ENCODE measurements at places on chromosomes 12 and 14.

DNA sequence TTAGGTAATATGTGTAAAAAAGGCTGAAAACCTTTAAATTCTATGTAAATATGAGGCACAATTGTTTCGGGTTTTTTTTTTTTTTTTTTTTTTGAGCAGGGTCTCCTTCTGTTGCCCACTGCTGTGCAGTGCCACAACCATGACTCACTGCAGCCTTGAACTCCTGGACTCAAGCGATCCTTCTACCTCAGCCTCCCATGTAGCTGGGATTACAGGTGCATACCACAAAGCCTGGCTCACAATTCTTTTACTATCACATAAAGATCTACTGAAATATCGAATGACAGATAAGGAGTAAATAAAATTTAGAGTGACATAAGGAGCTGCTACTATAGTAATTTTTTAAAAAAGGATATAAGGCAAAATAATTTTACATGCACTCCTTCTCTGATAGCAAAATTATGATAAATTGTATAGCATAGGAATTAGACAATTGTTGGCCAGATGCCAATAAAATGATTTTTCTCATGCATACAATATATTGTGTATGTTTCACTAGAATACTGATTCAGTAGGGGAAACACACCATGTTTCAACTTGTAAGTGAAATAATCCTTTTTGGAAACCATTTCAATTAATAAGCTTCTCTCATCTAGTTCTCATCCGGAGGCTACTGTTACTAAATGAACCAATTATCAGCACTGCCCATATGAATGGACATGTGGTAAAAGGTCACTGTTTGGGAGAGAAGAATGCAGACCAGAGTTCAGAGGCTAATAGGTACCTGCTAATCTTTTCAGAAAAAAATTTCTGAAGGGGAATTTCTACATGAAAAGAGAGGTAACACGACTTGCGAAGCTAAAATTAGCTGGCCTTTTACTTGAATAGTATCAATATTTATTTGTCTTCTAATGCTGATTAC lies 108.4 kb downstream of the PPP1R12A start:
- no peak for DNase-seq

- no peak for DNase-seq
These were observed 106.9 kb upstream of the ETV6 start for GRCh38 chr12:11542599-11542998.

- DNase-seq: no peak
These were observed 589.0 kb downstream of the TMEM121 start for GRCh38 chr14:106115401-106115800.

DNA sequence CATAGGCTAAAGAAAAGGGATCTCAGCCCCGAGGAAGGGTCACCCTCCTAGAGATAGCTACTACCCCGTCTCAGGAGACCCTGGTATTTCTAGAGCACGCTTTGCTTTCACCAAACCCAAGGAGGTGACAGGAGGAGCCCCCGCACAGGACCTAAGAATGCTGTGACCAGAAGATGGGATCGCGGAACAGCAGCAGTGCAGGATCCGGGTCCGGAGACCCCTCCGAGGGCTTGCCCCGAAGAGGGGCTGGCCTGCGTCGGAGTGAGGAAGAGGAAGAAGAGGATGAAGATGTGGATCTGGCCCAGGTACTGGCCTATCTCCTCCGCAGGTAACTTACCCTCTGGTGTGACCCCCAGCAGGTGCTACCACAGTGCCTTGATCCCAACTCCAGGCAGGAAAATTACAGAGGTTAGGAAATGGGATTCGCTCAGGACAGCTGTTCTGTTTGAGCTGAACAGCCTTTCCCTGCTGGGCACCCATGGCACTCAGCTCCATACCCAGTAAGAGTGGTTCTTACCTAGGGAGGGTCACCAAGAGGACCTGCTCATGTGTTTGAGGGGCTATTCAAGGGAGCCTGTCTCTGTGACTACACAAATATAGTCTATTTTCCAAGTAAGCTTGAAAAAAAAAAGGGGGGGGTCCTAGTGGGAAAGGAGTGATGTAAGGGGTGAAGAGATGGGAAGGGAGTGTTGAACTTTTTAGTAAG lies 826 bp upstream of the NRL start:
- no peak for DNase-seq

DNA sequence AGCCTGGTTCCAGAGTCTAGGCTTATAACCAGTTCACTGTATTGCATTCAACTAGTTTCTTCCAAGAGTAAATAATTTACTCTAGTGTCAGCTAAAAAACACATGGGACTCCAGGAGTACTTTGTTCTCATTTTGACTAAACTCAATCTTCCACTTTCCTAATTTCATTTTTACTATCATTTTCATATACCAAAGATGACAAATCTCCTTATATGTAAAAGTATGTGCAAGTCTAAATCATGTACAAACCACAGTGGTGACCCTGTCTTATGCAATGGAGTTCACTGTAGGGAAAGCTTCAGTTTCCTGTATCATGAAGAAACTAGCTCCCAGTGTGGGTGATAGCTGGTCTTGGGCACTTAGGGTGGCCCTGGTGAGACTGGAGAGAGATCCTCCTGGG lies 151.6 kb downstream of the HELB start:
- DNase-seq: no peak

DNA sequence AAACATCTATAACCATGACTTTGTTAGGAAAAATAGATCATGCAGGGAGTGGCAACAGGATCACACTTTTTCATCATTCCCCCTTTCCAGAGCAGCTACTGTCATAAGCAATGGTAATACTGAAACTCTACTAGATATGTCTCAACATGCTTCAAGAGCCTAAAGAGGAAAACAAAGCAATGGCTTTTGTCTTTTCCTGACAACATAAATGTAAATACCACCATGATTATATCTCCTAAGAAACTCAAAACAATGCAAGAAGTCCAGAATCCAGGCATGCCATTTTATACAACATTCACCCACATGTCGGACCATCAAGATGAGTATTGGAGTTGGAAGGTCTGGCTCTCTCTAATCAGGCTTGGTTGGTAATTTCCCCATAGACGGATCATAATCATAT lies 78.7 kb downstream of the KIF21A start:
- DNase-seq: no peak

GRCh38 chr12:16346958-16347357 lies 487 bp upstream of the MGST1 start:
- no peak for DNase-seq

Data from fibroblast of gingiva (primary cell).